ENCODE measurements at places on chromosomes 2 and 18.

DNA sequence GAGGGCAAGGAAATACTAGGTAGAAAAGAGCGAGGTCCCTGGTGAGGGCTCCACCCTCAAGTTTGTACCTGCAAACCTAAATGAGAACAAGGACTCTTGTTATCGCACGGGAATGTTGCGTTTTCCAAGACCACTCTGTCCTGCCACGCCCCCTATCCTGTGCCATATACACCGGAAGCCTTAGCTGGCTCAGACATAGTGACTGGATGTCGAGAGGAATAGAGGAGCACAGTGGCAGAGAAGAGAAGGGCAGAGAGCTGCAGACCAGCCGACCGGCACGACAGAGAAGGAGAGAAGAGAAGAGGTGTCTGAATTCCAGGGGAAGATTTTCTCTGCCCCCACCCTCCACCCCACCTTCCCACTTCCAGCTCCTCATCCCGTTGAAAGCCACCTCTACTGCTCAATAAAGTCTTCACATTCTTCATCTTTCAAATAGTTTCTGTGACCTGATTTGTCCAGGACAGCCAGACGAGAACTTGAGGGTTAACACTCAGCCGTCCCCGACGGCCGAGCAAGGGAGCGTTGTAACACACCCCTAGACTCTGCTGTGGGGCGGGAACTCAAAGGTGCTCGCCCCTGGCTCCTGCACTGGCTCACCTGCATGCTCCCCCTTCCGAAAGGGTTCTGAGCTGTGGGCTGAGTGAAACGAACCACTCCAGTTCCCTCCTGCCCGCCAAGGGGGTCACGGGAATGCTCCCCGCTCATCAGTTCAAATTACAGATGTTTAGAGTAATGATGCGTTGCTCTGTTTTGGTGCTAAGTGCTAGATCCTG lies 24.9 kb upstream of the COL3A1 start:
- no peak for DNase-seq

- no peak for DNase-seq
These were observed 64.4 kb downstream of the SP110 start for GRCh38 chr2:230155359-230155758.

- no peak for DNase-seq
These were observed 13.1 kb downstream of the CASP8 start for GRCh38 chr2:201273330-201273983.

DNA sequence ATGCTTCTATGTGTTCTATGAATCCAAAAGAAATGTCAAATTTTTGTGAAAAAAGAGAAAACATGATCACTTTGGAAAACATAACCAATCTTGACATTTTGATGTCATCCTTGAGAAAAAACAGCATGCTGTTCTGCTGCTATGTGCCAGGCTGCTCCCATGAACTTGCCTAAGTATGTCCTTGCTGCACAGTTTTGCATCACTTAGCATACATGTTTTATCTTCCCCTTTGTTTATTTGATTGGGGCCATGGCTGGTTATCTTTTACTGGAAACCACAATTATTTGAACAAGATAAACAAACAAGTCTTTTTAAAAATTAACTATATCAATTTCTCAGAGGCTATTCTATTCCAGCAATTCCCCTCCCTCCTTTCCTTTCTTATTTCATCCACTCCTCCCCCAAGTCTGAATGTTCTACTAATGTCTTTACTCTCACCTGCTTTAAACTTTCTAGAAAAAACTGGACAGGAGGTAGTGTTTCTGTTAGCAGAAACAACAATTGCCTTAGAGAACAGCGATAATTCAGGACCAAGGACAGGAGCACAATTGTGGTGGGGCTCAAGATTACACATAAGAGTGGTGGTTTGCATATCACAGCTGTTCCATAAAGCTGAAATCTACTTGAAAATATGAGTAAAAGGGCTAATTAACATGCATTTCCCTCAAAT lies 6.7 kb downstream of the AOX1 start:
- no peak for DNase-seq

- no peak for DNase-seq
These were observed 52.5 kb downstream of the ZNF236 start for GRCh38 chr18:76874642-76875389.

DNA sequence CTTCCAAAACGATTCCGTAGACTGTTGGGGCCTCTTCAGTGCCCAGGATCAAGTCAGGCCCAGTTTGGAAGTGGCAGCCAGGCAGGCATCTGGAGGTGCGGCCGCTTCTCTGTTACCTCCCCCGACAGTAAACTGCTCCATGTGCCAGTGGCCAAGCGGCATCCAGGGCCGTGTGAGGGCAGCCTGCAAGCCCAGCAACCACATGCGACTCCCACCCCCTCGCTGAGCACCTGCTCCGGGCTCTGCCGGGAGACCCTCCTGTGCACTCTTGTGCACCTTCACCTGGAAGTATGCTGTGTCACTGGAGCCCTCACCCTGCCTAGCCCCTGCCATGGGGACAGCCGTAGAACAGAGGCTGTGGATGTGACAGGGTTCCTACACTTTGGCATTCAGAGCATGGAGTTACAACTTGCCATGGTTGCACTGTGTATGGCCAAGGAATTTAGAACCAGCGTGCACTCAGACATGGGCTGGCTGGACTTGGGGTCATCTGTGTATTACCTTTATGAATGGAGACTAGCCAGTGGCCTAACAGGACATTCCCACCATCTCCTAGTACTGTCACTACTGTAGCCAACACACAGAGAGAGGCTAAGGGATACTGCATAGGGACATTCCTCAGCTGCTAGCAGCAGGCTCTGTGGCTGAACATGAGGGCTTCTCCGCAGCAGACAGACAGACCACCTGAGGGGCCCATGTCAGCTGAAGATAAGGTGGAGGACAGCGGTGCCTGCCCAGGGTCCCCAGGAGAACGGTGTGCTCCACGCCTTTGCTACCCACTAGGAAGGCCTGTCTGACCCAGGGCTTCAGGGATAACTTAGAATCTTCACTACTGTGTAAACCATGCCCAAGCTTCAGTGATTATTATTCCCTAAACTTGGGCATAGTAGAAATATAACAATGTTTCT lies 25.0 kb upstream of the FAHD2A start:
- no peak for DNase-seq

- DNase-seq: no peak
These were observed 364.4 kb downstream of the ZNF521 start for GRCh38 chr18:24987303-24988252.

GRCh38 chr2:16109821-16110310 lies 169.5 kb downstream of the MYCN start:
- DNase-seq: no peak

DNA sequence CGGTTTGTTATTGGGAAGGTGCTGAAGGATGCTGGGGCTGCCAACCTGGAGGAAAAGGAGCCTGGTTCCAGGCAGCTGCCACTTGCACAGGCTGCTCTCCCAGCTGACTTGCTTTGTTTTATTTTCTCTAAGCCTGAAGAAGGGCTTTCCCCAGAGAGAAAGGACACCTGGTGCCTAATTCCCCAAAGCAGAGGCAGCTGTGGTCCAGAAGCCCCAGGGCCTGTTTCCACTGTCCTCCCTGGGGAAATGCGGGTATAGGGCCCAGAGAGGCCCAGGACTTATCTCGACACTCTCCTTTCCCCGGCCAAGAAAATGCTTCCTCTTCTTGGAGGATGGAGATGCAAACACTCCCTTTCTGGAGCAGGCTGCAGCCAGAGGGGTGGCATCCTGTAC lies 30.1 kb downstream of the INO80C start:
- no peak for DNase-seq

DNA sequence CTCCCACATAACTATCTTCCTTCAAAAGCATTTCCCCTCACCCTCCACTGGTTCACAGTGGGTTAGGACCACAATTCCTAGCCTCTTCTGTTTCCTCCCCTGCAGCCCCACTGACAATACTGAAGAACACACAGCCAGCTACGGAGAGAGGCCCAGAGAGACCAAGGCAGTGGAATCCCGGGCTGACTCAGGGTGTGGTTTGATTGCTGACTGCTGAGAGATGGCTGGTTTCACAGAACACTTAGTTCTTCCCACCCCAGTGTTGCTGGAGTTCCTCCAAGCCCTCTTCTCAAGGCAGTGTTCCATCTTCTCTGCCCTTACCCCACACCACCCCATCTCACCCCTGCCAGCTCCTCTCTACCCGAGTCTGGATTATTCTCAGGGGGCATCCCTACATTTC lies 43.3 kb upstream of the ZFP36L2 start:
- DNase-seq: no peak

GRCh38 chr2:119289093-119289492 lies 65.5 kb downstream of the STEAP3 start:
- DNase-seq: no peak

DNA sequence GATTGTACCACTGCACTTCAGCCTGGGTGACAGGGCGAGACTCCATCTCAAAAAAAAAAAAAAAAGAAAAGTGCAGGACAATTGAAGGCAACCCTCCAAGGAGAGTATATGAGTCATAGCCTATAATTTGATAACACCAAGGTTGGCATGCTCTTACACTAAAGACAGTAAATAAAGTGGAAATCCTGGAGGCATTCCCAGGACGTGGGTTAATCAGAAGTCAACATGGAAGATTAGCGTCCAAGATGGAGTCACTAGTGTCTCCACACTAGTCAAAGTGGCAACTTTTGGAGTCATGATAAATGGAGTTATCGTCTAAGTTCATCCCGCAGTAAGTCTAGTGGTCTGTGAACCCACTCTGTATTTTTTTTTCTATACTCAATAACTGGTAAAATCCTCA lies 21.2 kb upstream of the UGGT1 start:
- no peak for DNase-seq

- DNase-seq: no peak
These were observed 467.9 kb upstream of the SYT4 start for GRCh38 chr18:43744960-43745745.

- no peak for DNase-seq
These were observed 26.8 kb downstream of the GLI2 start for GRCh38 chr2:120762341-120763061.

DNA sequence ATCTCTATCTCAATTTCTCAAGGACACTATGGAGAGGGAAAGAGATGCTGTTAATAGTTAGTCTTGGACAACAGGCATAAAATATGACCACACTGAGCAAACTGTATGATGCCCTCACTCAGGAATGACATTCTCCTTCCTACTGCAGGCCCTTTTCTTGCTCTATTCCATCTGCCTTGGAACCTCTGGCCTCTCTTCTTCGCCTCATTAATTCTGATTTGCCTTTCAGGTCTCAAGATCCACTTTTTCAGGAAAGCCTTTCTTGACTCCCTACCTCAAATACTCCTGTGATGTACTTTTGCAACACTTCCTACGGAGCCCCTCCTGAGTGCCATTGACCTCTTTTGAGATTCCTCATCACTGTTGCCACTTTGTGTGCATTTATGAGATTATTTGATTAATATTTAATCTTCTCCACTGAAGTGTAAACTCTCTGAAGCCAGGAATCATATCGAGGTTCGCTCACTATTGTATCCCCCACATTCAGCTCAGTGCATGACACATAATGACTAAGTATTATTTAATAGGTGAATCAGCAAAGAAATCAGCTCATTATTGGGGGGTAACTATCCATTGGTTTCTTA lies 21.3 kb upstream of the SPP2 start:
- no peak for DNase-seq

- DNase-seq: no peak
These were observed 29.8 kb downstream of the TOGARAM2 start for GRCh38 chr2:29010946-29011345.

DNA sequence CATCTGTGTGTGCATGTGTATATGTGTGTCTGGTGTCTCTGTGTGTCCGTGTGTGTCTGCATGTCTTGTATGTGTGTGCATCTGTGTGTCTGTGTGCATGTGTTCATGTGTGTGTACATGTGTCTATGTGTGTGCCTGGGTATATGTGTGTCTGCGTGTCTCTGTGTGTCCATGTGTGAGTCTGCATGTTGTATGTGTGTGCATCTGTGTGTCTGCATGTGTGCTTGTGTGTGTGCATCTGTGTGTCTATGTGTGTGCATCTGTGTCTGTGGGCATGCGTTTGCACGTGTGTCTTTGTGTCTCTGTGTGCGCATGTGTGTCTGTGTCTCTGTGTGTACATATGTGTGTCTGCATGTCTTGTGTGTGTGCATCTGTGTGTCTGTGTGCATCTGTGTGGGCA lies 207.7 kb downstream of the TNS1 start:
- DNase-seq: no peak

DNA sequence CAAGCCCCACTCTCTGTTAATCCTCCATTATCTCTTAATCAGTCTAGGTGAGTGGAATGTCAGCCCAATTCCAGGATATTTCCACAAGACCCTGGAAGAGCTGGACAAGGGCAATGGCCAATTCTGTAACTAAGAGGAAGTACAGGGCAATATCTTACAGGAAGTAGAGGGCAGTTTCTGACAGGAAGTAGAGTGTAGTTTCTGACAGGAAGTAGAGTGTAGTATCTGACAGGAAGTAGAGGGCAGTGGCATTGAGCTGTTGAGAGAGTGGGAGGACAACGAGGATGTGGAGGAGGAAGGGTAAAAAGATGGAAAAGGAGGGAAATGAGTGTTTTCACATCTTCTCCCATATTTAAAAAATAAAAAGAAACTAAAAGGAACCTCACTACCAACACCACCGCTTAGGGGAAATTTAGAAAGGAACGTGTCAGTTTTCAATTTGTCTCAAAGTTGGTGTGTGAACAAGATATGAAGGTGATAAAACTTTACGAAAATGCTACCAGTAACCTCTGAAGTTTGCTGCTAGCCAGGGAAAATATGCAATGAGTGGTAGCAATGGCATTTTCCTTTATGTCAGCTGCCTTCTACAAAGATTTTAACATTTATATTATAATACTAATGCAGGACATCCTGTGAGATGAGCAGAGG lies 430.9 kb upstream of the HNRNPA3 start:
- DNase-seq: no peak

- DNase-seq: peak; percentile 23
These were observed at the start of gene ZNF516 for GRCh38 chr18:76495006-76495370. ZNF516 (minus strand) TSS chr18:76495242; CDS start chr18:76443054, 52,188 bp downstream.

GRCh38 chr2:24287171-24287570 lies 73.2 kb downstream of the ITSN2 start:
- DNase-seq: no peak

DNA sequence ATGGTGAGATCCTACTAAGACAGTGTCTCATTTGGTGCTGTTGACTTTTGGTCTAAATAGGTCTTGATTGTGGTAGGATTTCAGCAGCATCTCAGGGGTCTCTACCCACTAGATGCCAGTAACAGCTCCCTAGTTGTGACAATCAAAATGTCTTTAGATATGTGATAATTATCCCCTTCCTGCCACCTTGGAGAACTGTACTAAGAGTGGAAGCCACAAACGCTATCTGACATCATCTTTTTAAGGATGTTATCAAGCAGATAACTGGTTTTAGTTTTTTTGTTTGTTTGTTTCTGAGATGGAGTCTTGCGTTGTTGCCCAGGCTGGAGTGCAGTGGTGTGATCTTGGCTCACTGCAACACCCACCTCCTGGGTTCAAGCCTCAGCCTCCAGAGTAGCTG lies 3.1 kb downstream of the MGAT5 start:
- DNase-seq: no peak

- DNase-seq: no peak
These were observed 66.5 kb upstream of the CABLES1 start for GRCh38 chr18:23068570-23069310.

GRCh38 chr2:64854773-64855237 lies 134.4 kb upstream of the SLC1A4 start:
- DNase-seq: no peak

DNA sequence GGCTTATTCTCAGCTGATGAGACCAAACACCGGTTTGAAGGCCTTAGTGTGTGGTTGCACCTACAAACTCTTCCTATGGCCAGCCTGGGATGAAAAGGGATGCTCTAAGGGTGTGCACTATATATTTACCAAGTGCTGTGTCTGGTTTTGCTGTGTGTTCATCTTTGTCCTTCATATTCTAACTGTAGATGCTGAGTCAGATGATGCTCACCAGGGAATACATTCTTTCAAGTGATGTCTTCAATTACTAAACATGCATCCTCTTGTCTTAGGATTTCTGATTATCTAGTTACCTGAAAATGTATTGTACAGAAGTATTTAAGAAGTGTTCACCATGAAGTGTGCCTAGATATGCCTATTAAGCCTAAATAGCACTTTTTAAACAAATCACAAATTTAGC lies 1111.6 kb upstream of the ZEB2 start:
- DNase-seq: no peak
